ENCODE measurements at places on chromosomes 13 and 19.
A peak's percentile ranks its signal among the peaks of the same experiment; 100 is the strongest.

DNA sequence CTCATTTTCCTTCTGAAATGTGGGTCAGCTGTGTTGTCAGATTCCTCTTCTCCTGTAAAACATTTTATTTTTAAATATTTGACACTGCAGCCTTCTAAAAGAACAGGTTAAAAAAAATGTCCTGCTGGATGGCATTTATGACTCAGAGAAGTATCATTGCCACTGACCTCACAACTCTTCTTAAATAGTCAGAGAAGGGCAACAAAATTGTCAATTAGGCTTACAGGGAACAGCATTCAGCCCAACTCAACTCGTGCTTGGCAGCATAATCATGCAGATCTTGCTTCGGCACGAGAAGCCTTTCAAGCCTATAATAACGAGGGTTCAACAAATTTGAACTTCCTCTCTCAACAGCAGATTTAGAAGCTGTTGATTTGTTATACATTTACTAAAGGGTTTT, 296.7 kb upstream of the DACH1 start:
- DNase-seq: no peak

GRCh38 chr13:99265162-99265800, 7.1 kb upstream of the GPR18 start:
- DNase-seq: no peak

DNA sequence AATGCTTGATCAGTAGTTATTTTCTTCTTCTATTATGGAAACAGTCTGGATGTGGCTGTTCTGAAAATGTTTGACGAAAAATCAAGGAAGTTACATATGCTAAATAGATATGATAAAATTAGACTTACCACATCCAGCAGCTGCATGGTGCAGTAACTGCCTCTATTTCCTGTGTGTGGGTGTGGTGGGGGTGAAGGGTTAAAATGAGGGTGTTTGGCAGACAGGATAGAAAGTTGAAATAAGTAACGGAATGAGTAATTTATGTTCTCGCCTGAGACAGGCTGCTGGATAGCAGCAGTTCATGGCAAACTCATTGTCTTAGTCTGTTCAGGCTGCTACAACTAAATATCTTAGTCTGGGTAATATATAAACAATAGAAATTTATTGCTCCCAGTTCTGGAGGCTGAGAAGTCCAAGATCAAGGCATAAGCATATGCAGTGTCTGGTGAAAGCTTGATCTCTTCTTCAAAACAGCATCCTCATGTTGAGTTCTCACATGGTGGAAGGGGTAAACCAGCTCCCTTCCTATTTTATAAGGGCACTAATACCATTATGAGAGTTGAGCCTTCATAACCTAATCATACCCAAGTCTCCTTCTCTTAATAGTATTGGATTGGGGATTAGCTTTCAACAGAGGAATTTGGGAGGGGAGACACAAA, 1248.9 kb downstream of the SLITRK5 start:
- no peak for DNase-seq

- DNase-seq: no peak
Observed at GRCh38 chr13:111484141-111484925, 163.9 kb downstream of the TEX29 start.

- DNase-seq: peak; percentile 91
Observed at GRCh38 chr19:46221981-46222610, 7.4 kb upstream of the IGFL1 start.

GRCh38 chr19:37991841-37992248, 84.8 kb downstream of the SIPA1L3 start:
- no peak for DNase-seq

GRCh38 chr19:2037651-2038255, 13.3 kb downstream of the MKNK2 start:
- DNase-seq: no peak

GRCh38 chr19:49294401-49294800, 30.6 kb downstream of the SLC6A16 start:
- no peak for DNase-seq
